ENCODE measurements at places on chromosomes 4 and X. TPM values are rescaled to one million over a fixed set of nuclear protein-coding genes. Genes with fewer than 3 reads are reported as not detected.

GRCh38 chrX:101803451-101803850 is 128.4 kb downstream of the ZMAT1 start:
- DNase-seq = no peak

NEIL3 gene
- 9.6 TPM for total RNA-seq

DNA sequence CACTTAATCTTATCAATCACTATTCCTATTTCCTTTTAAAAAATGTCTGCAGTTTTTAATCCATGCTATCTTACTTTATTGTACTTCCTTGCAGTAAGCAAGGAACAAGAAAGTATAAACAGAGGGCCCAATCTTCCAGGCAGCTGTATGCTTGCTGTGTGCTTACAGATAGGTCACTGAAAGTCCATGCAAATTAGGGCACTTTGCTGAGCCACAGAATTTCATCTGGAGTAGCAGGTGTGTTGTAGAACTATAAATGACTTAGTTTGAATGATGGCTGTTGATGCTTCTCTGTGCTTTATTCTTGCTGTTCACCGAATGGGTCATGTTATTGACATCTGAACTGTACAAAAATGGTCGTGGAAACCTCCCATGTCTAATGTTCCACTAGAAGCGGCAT is 154.6 kb downstream of the ATOH1 start:
- no peak for DNase-seq

DNA sequence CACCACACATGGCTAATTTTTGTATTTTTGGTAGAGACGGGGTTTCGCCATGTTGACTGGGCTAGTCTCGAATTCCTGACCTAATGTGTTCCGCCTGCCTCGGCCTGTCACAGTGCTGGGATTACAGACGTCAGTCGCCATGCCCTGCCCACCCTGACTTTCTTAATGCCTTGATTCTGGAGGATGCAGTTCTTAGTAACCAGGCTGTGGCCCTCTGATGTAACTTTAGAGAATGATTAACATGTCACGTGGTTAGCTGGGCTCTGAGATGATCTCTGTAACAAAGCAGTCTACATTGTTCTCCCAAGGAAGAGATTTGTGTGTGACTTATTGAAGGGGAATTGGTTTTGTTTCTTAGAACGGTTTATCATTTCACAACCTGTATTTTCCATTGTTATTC is 30.6 kb downstream of the ANK2 start:
- no peak for DNase-seq

DNA sequence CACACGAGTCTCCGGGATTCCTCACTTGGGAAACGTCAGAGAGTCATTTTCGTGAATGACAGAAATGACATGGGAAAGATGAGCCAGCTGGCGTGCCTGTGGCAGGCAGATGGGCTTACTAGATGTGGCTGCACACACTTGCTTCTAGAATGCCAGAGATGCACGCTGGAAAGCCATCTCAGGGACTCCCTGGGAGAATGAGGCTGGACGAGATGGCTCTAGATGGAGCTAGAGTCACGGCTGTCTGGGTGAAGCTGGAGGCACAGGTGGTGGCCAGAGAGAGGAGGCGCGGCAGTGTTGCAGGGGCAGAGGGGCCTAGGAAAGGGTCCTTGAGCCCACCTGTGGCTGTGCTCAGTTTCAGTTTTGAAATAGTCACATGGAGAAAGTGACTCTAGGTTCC is 26.0 kb downstream of the TKTL1 start:
- no peak for DNase-seq

- no peak for DNase-seq
Measured at GRCh38 chr4:108954880-108955279, 192.0 kb upstream of the ETNPPL start.

- DNase-seq = no peak
Measured at GRCh38 chr4:15649914-15650545, 5.1 kb downstream of the FBXL5 start.

Data from urinary bladder (tissue), 4 donors.